ENCODE measurements at places on chromosomes 6 and 20. TPM values are rescaled to one million over a fixed set of nuclear protein-coding genes. Genes with fewer than 3 reads are reported as not detected.
A peak's percentile ranks its signal among the peaks of the same experiment; 100 is the strongest.

The SH3BGRL2 gene
- 9.1 TPM for polyA plus RNA-seq

The MRPL14 gene
- polyA plus RNA-seq: 29.6 TPM

The RNGTT gene
- polyA plus RNA-seq: 10.2 TPM

- no peak for DNase-seq
Measured at GRCh38 chr20:46111028-46111835, 6.9 kb upstream of the CD40 start.

DNA sequence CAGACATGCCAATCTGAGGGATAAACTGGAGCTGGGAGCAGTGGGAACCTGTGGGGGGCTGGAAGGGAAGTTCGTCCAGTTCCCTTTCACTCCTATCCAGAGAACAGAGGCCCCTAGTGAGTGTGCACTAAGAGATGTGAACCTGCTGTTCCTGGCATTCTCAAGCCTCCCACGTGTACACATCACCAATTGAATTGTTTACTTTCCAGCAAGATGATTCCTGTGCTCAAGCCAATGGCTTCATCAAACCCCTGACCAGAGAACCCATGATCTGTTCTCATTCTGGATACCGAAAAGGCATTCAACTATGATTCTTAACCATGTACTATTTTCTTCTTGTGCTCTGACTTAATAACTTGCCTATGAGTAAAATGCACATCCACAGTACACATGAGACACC is 10.2 kb upstream of the SLC22A3 start:
- DNase-seq: no peak

- peak; percentile 77 for DNase-seq
Measured at GRCh38 chr20:12786276-12786675, 222.5 kb upstream of the SPTLC3 start.

DNA sequence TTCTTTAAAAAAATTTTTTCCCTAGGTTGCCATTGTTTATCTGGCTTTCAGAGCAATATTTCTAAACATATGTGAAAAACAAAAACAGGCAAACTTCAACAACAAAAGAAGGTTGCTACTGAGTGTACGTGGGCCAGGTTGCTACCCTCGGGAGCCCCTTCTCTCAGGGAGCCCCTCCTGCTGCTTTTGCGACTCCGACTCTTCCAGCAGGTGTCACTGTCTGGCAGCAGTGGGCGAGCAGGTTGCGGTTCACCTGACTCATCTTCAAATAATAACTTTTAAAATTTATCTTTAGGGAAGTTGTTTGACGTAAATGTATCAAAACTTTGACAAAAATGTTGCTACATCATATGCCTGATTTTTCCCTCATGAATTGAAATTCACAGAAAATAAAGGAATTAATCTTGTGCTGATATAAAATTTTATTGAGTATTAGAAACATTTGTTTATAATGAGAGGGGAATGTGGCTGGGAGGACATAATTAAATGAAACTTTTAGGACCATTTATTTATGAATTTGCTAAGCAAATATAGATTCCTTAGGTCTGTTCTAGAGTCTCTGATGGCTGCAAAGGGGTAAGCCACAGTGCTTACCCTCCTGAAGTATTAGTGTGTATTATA is 138.8 kb downstream of the HIVEP1 start:
- DNase-seq: no peak

Measured in muscle of back (tissue), 13 donors.